ENCODE measurements at places on chromosomes 6 and 20. TPM values are rescaled to one million over a fixed set of nuclear protein-coding genes. Genes with fewer than 3 reads are reported as not detected.

Gene CEP85L
- total RNA-seq: 22.2 TPM

- no peak for DNase-seq
Observed at GRCh38 chr6:124927806-124928205, 34.4 kb upstream of the RNF217 start.

- DNase-seq: no peak
Observed at GRCh38 chr6:45845567-45845966, 170.1 kb downstream of the CLIC5 start.

Gene ASIP
- not detected for total RNA-seq
